ENCODE measurements at places on chromosomes 2 and 18. TPM values are rescaled to one million over a fixed set of nuclear protein-coding genes. Genes with fewer than 3 reads are reported as not detected.

DNA sequence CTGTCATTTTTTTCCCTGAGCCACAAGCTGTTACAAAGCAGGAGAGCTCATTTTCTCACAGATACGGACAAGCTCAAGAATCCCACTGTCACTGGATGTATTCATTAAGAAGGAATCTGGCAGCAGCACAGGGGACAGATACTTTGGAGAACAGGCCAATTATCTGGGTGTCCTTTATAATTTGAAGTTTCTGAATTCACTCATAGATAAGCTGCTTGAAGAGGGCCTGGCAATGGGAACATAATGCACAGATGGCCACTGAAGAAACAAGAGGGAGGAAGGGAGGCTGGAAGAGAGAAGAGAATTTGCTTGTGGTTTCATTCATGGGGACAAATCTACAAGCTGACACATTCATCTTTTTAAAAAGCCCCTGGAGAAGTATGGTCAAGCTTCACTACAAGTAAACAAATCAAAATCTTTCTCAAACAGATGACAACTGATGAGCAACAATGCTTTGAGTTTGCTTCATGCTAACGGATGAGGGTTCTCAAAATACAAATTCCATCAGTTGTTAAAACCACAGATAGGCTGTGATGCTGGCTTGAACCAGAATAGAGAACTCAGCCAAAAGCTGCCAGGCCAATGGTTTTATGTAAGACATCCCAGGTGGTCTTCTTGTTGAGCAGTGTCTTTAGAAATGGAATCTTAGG lies 11.9 kb downstream of the BCL2 start:
- DNase-seq, result peak; percentile 67

GRCh38 chr2:133345638-133346037 lies 222.6 kb downstream of the NCKAP5 start:
- DNase-seq, result no peak

DNA sequence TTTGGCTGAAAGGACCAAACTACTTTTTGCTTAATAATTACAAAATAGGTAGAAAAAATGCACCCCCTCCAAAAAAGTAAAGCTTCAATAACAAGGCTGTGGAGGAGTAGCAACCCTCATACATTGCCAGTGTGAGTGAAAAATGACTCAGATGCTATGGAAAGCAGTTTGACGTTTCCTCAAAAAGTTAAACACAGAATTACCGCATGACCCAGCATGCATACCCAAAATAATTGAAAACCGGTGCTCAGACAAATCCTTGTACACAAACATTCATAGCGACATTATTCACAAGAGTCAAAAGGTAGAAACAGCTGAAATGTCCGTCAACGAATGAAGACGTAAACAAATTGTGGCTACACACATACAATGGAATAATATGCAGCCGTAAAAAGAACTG lies 38.8 kb upstream of the DAPL1 start:
- no peak for DNase-seq

DNA sequence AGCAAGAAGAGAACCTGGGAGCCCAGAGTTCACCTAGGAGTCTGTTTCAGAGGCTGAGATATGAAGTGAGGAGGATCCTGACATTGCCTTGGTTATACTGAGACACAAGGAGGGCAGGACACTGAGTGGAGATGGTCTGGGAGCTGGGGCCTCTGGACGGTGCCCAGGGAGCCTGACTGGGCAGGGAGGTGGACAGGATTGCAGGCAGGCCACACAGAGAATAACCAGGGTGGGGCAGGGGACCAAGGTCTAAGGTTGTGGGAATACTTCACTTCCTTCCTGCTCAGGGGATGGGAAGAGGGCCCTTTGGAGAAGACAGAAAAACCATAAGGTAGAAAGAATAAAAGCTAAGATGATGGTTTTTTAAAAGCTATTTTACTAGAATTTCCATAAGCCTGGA lies 18.7 kb downstream of the EDAR start:
- no peak for DNase-seq

Gene FTCDNL1
- 3.5 TPM for total RNA-seq

- no peak for DNase-seq
Measured at GRCh38 chr18:28331551-28331950, 154.6 kb upstream of the CDH2 start.

GRCh38 chr2:215171796-215172195 lies 33.4 kb upstream of the ABCA12 start:
- no peak for DNase-seq

DNA sequence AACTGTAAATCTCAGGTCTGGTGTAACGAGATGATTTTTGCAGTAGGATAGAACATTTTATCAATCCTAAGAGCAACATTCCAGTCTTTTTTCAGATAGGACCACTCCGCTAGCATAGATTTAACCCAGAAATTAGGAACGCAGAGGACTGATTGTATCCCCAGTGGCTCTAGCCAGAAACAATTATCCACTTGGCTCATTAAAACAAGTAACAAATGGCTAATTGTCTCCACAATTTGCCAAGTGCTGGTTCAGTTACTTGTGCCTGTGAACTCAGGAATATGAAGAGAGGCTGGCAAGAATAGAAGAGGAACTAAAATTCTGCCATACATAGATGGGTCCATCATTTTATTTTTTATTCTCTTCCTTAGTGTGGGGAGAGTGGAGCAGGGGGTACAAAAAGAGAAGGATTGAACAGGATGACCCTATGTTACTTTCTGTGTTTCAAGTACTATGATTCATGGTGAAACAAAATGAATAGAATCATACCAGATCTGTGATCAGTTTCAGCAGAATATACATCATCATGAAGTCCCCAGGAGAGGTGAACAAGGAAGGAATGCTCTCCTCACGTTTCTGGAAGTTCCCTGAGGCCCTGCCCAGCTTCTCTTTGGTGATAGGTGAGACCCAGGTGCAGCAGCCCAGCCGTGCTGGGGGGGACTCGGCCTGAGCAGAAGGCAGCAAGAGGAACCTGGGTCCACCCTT lies 121.6 kb downstream of the ARL4C start:
- no peak for DNase-seq

DNA sequence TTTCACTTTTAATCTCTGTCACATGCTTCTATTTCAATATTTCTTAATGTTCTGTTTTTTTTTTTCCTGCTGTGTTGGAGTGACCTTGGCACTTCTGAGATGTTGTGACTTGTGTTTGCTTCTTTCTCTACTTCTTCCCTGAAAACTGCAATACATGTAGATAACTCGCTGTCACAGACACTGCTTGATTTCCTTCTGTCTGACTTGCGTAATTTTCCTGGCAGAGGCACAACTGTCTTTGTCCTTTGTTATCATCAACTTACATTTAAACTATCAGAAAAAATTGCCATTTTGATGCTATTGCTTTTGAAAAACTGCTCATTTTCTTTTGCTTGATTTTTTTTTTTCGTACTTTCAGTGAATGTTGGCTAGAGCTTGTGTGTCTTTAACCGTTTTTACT lies 69.0 kb downstream of the BABAM2 start:
- DNase-seq, result peak; percentile 66

Gene IL1RL2
- 4.6 TPM for total RNA-seq

DNA sequence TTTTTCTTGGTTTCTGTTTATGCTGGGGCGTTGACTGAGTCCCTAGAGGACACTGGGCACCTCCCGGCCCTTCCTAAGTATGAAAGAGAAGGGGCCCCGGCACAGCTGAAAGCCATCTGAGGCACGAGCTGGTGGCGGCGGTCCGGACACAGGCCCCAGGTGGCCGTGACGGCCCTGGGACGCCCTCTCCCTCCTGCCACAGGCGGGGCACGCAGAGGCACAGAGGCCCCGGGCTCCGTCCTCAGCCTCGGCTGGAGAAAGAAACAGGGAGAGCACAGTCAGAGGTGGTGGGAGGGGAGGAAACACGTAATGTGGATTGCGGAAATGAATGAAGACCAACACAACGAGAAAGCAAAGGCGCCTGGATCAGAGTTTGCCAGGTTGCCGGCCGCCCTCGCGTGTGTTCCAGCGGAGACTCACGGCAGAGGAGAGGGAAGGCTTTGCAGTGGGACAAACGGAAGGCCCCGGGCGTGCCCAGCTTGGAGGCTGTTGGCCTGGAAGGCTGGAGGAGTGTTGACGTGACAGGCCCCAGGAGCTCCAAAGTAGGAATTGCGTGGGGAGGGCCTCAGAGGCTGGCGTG lies 119.1 kb downstream of the PTGR3 start:
- no peak for DNase-seq

Gene TUBA3E
- total RNA-seq, result not detected

Data from renal cortical epithelial cell (primary cell).